Stimulated activated CD4-positive, alpha-beta T cell treated with anti-CD3 and anti-CD28 coated beads, Interleukin-4, amount 100 ng/mL, for 1 hour (primary cell): ENCODE measurements at places on chromosomes 16 and 17.

GRCh38 chr17:46977348-46977747, 1.7 kb downstream of the RPRML start:
- DNase-seq, result no peak

- no peak for DNase-seq
Measured at GRCh38 chr17:43905400-43905984, 1.8 kb downstream of the MPP2 start.

GRCh38 chr16:12976936-12977335, 75.5 kb downstream of the SHISA9 start:
- DNase-seq, result no peak

DNA sequence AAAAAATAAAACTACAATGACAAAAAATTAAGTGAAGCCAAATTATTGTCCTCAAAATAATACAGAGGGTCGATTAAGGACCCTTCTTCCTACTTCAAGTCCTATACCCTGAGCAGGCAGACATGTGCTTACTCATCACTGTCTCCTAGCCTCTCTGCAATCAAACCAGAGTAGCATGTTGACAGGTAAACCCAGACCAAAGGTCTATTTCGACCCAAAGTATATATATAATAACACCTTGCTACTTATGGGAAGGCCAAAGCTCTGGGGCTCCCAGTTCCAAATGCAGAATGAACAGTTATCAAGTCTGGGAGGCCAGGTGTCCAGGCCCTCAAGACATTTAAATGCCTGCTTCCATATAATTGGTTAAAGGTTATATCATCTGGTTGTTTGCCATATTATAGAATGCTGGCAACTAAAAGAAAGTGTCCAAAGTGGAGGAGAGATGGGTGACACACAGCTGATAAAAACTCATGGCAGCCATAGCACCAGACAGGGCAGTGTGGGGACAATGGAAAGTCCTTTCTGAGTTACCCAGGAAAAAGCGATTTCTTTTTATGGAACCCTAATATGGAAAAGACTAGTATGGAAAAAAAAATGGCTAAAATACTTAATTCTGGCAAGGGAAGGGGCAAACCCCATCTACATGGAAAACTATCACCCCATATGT, 53.6 kb downstream of the N4BP1 start:
- DNase-seq, result no peak

- DNase-seq, result no peak
Measured at GRCh38 chr17:73824321-73824720, 180.1 kb upstream of the SDK2 start.

DNA sequence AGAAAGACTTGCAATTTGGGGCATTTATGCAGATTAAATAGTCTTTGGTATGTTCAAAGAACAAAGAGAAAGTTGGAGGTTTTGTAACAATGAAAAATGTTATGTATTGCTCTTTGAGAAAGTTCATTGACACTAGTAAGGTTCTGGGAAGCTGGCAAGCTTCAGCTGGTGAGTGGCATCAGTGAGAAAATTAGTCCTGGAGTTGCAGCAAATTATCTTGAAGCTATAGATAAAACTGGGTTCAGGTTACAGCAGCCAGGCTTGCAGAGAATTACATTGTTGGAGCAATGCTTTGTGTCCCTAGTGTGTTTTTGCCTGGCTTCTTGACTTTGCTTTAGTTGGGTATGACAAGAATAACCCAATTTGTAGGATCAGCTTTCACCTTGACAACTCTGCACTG, 221.2 kb downstream of the CDH13 start:
- DNase-seq, result no peak

GRCh38 chr16:321532-321931, 31.0 kb downstream of the AXIN1 start:
- no peak for DNase-seq

DNA sequence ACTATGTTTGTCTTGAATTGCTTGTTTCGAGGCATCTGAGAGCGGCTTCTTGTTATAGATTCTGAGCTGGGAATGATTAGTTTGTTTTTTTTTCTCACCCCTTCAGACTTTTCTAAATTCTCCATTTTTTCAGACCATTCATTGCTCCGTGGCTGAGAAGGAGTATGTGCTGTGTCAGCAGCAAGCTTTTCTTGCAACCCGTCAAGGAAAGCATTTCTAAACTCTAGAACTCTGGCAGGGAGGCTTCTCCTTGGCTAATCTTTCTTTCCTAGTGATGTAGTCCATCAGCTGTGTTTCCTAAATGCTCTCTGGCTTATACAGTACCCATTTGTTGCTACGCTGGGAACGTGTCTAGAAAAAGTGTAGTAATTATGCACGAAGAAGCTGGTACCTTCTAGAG, 133.5 kb downstream of the FTO start:
- no peak for DNase-seq

- DNase-seq, result no peak
Measured at GRCh38 chr17:82246365-82247181, 17.7 kb downstream of the SLC16A3 start.

DNA sequence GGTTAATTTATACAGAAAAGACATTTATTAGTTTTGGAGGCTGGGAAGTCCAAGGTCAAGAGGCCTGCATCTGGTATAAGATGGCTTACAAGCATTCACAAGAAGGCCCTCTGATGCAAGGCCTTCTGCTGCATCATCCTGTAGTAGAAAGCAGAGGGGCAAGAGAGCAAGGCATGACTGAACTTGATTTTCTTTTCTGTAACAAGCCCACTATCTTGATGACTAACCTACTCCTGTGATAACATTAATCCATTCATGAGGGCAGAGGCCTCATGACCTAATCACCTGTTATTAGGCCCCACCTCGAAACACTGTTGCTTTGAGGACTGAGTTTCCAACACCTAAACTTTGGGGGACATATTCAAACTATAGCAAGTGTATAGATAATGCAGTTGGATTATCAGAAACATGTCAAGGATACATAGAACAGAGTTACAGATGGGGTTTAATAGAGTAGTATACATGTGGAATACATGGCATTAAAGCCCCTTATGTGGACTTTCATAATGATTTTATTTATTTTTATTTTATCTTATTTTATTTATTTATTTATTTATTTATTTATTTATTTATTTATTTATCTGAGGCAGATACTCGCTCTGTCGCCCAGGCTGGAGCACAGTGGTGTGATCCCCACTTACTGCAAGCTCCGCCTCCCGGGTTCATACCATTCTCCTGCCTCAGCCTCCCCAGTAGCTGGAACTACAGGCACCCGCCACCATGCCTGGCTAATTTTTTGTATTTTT, 88.2 kb downstream of the CHD9 start:
- no peak for DNase-seq

- DNase-seq, result no peak
Measured at GRCh38 chr16:56300242-56300623, 108.9 kb downstream of the GNAO1 start.

- peak; percentile 85 for DNase-seq
Measured at GRCh38 chr16:14070877-14071575, at the start of gene MRTFB. Gene MRTFB, plus strand, starts transcription at chr16:14071319. Its CDS starts 69,288 bp downstream, at chr16:14140607.

- no peak for DNase-seq
Measured at GRCh38 chr17:61129267-61130254, 270.1 kb upstream of the TBX2 start.

GRCh38 chr17:42520540-42520951, 15.5 kb upstream of the NAGLU start:
- peak; percentile 35 for DNase-seq

GRCh38 chr17:2406271-2406902, 5.5 kb upstream of the MNT start:
- DNase-seq, result no peak

GRCh38 chr17:50956750-50957523, 90.8 kb upstream of the TOB1 start:
- DNase-seq, result peak; percentile 64

GRCh38 chr17:14616528-14616927, 315.6 kb downstream of the HS3ST3B1 start:
- DNase-seq, result no peak

GRCh38 chr17:33328129-33328528, 35.0 kb upstream of the ASIC2 start:
- DNase-seq, result no peak

DNA sequence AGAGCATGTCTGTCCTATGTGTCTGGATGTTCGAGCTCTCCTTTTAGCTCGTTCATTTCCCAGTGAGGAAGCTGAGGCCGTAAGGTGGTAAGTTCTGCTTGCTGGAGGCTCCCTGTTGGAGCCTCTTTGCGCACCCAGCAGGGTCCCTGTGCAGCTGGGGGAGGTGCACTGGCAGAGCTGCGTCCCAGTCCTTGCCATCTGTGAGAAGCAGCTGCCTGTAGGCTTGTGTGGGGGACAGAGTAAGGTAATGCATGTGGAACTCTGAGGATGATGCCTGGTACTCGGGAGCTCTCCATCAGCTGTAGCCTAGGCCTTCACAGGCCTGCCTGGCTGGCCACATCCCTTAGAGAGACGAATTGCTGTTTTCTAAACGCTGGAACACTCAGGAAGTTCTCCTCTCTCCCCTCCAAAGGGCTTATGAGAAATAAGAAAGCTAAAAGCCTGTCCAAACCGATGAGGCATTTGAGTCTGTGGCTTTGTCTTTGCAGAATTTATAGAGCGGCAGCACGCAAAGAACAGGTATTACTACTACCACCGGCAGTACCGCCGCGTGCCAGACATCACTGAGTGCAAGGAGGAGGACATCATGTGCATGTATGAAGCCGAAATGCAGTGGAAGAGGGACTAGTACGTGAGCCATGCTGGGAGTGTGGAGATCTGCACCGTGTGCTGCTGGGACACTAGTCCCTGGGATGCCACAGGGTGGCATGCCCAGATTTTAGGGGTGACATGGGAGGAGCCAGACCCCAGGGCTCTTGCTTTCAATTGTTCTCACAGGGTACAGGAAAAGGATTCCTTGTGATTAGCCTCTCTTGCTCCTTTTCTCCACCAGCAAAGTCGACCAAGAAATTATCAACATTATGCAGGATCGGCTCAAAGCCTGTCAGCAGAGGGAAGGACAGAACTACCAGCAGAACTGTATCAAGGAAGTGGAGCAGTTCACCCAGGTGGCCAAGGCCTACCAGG, 1.6 kb downstream of the NDUFB10 start:
- peak; percentile 59 for DNase-seq

DNA sequence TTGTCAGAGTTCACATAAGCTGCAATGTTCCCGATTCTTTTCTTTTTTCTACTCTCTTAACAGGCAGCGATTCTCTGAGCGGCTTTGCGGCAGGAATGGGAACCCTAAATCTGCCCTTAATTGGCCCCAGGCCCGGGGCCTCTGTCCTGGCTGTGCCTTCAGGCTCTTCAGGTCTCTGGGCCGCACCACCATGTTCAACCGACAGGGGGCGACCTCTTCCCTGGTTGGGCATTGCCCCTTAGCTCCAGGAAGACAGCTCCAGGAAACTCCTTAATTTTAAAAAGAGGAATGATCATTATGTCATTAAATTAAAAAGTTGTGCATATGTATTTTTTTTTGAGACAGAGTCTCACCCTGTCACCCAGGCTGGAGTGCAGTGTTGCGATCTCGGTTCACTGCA, 20.3 kb downstream of the CACNG5 start:
- DNase-seq, result peak; percentile 20

GRCh38 chr17:15185625-15185991, 79.5 kb downstream of the PMP22 start:
- no peak for DNase-seq

GRCh38 chr17:64056269-64057005, 36.0 kb upstream of the ICAM2 start:
- no peak for DNase-seq

DNA sequence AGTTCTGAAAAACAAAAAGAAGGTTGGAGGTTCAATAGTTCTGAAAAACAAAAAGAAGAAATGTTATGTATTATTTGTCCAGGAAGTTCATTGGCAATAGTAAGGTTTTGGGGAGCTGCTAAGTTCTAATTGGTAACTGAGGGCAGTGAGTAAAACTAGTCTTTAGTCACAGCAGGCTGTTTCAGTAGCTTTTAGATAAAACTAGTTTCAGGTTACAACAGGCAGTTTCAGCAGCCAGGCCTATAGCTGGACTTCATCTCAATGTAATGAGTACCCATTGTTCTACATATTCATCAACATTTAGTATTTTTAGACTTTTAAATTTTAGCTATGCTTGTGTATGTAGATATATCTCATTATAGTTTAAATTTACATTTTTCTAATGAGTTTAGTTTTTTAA, 639.3 kb downstream of the TOX3 start:
- no peak for DNase-seq

DNA sequence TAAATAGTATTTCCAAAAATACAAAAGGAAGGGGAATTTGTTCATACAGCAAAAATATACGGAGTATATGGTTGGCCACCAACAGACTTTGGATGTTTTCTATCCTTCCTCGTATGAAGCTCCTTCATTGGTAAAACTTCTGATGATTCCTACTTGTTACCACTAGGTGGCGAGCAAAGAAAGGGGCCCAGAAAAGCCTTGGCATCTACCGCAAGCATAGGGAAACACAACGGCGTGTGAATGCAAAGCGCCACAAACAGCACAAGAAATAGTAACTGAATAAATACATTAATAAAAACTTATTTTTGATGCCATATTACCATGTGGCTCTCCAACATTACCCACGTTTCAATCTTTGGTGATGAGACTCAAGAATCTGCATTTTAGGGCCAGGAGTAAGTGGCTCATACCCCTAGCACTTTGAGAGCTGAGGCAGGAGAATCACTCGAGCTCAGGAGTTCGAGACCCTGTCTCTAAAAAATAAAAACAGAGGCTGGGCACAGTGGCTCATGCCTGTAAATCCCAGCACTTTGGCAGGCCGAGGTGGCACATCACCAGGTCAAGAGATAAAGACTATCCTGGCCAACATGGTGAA, 34.5 kb downstream of the YWHAE start:
- peak; percentile 35 for DNase-seq

DNA sequence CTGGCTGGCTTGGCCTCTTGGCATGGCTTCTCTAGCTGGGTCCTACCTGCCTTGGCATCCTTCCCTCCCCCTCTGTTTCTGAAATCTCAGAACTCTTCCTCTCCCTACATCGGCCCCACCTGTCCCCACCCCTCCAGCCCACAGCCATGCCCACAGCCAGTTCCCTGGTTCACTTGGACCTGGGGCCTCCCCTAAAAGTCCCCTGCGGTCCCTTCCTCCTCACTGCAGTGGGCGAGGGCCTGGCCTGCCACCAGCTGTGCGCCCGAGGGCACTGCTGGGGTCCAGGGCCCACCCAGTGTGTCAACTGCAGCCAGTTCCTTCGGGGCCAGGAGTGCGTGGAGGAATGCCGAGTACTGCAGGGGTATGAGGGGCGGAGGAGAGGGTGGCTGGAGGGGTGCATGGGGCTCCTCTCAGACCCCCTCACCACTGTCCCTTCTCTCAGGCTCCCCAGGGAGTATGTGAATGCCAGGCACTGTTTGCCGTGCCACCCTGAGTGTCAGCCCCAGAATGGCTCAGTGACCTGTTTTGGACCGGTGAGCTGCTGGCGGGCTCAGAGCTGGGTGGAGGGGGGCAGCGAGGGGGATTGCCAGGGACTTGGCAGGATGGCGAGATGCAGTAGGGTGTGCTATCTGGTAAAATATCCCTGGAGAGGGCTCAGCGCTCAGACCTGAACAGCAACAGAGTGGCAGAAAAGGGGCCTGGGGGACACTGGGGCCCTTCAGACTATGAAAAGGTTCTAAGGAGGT, 14.1 kb downstream of the MIEN1 start:
- DNase-seq, result no peak

DNA sequence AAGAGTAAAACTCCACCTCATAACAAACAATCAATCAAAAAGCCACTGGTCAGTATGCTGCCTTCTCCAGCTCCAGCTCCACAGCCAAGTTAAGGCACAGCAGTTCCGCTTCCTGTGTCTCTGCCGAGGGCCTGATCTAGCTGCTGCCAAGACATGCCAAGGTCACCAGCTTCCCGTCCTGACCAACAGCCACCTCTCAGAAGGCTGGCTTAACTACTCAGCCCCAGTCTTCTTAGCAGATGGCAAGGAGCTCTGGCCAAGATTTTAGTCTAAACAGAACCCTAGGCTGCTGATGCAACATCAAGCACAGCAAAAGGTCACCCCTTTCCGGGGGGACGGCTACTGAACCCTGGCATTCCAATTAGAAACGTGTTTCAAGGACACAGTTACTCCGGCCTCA, 17.7 kb upstream of the MNT start:
- no peak for DNase-seq

- peak; percentile 62 for DNase-seq
Measured at GRCh38 chr17:58344791-58345157, 7.2 kb downstream of the SUPT4H1 start.
